ENCODE measurements at places on chromosomes 13 and 19. TPM values are rescaled to one million over a fixed set of nuclear protein-coding genes. Genes with fewer than 3 reads are reported as not detected.

DNA sequence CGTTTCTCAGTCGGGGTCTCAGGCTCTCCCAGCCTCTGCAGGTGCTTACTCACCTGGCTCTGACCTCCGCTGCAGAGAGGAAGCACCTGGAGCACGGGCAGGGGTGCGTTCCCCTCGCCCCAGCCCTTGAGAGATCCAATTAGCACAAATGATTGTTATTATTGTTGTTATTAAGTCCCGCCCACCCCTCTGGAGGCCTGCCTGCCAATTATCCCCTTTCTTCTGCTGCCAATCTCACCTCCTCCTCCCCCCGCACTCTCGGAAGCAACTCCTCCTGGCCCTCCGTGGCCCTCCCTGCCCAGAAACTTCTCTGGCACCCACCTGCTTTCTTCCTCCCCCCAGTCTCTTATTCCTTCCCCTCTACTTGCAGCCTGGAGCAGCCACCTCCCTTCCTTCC lies 8.8 kb downstream of the ZNF787 start:
- no peak for DNase-seq

- no peak for DNase-seq
Observed at GRCh38 chr13:59157181-59157580, 1006.5 kb downstream of the DIAPH3 start.

Gene CEACAM3
- 0.24 TPM for polyA plus RNA-seq

GRCh38 chr13:40758811-40759210 lies 12.2 kb downstream of the MRPS31 start:
- DNase-seq, result no peak

- no peak for DNase-seq
Observed at GRCh38 chr13:36772853-36773252, 46.2 kb upstream of the RFXAP start.

Gene FFAR1
- polyA plus RNA-seq, result not detected

Measured in muscle of arm (tissue), 14 donors.